KBM-7 (cell line): ENCODE measurements at places on chromosomes 11 and 22.
A peak's percentile ranks its signal among the peaks of the same experiment; 100 is the strongest.

- no peak for DNase-seq
Observed at GRCh38 chr22:44210722-44211121, 30.0 kb downstream of the PARVG start.

DNA sequence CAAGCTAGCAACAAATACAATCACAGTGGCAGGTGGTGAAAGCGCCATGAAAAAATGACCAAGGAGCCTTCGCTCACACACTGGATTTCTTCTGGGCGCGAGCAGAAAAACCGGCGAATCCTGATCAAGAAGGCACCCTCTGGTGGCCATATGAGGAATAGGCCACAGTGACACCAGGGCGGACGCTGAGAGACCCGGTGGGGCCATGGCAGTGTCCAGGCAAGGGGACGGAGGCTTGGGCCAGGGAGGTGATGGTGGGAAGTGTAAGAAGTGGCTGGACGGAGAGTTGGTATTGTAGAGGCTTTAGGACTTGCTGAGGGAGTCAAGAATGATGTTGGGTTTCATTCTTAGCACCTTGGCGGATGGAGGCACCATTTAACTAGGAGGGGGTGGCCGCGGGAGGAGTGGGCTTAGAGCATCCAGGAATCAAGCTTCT lies 16.9 kb upstream of the RAC2 start:
- peak; percentile 67 for DNase-seq

DNA sequence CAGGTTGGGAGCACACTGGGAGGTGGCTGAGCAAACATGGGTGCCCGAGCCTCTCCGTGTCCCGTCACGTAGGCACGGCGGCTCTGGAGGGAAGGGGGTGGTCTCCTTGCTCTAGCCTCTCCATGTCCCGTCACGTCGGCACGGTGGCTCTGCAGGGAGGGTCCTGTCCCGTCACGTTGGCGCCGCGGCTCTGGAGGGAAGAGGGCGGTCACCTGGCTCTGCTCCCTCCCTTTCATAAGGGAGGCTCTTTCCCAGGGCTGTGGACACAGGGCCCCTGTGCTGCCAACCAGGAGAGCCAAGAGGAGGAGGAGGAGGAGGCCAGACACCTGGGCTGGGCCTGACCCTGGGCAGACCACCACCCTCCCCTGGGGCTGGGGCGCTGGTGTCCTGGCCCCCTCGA lies 1173.7 kb downstream of the BRD1 start:
- DNase-seq = no peak

DNA sequence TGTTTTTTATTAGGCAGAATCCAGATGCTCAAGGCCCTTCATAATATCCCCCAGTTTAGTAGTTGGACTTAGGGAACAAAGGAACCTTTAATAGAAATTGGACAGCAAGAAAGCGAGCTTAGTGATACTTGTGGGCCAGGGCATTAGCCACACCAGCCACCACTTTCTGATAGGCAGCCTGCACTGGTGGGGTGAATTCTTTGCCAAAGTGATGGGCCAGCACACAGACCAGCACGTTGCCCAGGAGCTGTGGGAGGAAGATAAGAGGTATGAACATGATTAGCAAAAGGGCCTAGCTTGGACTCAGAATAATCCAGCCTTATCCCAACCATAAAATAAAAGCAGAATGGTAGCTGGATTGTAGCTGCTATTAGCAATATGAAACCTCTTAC lies 1.4 kb downstream of the HBB start:
- no peak for DNase-seq

DNA sequence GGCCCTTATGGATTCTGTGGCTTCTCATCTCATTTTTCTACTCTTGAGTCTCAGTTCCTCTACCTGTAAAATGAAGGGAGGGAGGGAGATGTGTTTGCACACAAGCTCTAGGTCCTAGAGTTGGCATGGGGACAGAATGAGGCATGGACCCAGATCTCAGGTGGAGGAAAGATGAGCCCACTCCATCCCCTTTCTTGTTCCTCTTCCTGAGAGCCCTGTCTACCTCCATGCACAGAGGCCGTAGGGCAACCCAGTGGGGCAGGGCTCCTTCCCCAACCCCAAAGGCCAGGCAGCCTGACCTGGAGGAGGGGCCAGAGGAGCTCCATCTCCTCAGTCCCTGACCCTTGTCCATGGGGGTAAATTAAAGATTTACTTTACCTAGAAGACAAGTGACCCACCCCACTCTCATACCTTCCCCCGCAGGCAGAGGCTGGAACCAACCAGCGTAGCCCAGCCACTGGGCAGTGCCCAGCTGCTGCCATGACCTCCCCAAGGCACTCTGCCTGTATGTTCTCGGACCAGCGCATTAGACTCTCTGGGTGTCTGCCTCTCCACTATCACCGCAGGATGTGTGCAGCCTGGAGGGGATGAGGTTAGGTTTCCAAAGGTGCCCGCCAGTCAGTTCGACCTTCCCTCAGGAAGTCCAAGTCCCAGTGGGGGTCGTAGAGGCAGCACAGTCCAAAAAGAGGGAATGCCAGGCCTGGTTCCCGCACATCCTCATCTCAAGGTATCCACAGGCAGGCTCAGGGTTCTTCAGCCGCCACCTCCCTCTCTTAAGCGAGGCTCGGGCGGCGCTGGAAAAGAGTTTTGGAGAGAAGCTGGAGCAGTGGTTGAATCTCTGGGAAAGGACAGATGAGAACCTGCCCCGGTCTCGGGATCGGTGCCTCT lies 3.0 kb downstream of the SMTN start:
- DNase-seq = peak; percentile 27

- DNase-seq = no peak
Observed at GRCh38 chr11:85531191-85531897, 95.8 kb downstream of the DLG2 start.

- DNase-seq = no peak
Observed at GRCh38 chr11:116547571-116547970, 225.2 kb downstream of the BUD13 start.
